ENCODE measurements at places on chromosomes 5 and 9. TPM values are rescaled to one million over a fixed set of nuclear protein-coding genes. Genes with fewer than 3 reads are reported as not detected.

The C5orf58 gene
- total RNA-seq: 3.0 TPM

The BSPRY gene
- total RNA-seq: 6.4 TPM

The IL4 gene
- total RNA-seq: not detected

The CCNI2 gene
- total RNA-seq: 1.6 TPM

The SPINK1 gene
- 5.4 TPM for total RNA-seq

The FAF2 gene
- total RNA-seq: 31.9 TPM
